ENCODE measurements at places on chromosomes 12 and 14.

- no peak for DNase-seq
Measured at GRCh38 chr12:55983232-55983842, 9.5 kb downstream of the RAB5B start.

DNA sequence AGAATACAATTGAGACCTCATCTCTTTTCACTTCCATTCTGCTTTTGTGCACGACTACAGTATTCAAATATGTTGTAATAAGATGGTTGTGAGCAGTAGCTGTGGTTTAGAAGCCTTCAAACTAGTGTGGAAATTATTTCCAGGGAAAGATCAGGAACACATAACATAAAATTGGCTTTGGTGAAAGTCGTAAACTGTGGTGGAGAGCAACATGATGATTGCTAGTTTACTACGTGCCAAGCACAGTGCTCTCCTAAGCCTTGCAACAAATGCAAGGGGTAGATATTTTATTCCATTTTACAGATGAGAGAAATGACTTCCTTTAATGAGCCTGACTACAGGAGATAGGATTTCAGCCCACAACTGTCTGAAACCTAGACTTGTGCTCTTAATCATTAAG, 172.4 kb upstream of the LMNTD1 start:
- no peak for DNase-seq

DNA sequence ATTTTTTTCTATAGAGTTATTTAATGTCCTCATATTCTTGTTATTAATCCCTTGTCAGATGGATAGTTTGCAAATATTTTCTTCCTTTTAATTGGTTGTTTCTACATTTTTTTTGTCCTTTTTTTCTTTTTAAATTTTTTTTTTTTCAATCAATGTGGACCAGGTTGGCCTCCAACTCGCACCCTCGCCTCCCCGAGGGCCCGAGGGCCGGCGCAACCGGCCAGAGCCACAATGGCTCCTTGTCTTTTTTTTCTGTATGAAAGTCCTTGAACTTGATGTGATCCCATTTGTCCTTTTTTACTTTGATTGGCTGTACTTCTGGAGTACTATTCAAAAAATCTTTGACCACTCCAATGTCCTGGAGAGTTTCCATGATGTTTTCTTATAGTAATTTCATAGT, 17.7 kb upstream of the SLCO1B1 start:
- no peak for DNase-seq

DNA sequence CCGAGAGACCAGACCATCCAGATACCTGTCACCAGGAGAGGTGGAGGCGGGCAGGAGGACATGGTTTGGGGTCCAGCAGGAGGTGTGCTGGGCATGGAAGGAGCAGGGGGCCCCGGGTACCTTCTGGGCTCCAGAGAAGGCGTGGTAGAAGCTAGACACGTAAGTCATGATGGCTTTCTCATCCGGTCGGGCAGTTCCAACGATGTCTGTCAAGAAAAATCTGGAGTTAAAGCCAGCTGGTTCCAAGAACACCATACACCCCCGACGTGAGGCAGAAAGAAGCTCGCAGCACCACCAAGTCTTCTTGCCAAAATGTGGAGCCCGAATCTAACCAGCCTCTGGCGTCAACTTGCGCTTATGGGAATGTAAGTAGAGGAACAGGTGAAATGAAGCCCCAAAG, 76.7 kb downstream of the ACTN1 start:
- no peak for DNase-seq

DNA sequence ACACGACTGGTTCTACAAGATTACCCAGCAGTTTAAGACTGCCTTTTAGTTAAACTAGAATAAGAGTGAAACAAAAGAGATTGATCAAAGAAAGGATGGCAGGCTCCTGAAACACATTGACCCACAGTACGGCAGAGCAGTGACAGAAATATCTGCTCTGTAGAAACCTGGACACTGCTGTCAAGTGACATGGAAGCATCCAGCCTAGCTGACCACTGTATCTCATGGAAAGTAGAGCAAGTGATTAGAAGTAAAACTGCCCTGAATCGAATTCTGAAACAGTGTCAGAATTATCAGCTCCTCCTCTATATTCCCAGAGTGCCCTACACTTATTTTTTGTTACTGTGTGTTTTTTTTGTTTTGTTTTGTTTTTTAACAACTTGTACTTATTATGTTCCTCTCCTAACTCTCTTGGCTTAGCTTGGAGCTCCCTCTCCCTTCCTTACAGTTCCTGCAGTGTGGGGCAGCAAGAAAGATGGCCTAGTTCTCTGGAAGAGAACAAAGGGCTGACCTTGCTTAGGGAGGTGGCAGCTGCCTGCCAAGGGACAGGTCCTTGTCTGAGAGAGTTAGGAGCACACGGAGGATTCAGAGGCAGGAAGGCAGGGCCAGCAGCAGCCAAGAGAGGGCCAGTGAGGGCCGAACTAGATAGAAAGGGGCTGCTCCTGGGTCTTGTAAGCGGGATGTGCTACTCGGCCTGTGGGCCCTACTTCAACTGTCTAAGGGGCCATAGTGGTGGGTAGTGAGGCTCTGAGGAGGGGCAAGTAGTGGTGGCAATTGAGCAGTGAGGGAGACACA, 97.2 kb downstream of the PTPRR start:
- DNase-seq, result no peak

- DNase-seq, result no peak
Measured at GRCh38 chr14:30840086-30840779, 34.1 kb upstream of the COCH start.

DNA sequence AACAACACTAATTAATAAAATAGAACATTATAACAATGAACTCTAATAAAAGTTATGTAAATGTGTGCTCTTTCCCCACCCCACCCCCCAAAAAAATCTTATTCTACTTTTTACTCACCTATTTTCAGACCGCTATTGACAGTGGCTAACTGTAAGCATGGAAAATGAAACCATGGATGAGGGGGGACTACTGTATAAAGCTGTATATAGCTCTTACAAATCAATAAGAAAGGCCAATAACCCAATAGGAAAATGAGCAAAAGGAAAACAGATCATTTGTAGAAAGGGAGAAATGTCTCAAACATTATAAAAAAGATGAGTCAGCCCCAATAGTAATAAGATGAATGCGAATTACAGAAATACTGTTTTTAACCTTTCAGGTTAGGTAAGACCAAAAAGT, 27.4 kb downstream of the YEATS4 start:
- DNase-seq, result no peak

DNA sequence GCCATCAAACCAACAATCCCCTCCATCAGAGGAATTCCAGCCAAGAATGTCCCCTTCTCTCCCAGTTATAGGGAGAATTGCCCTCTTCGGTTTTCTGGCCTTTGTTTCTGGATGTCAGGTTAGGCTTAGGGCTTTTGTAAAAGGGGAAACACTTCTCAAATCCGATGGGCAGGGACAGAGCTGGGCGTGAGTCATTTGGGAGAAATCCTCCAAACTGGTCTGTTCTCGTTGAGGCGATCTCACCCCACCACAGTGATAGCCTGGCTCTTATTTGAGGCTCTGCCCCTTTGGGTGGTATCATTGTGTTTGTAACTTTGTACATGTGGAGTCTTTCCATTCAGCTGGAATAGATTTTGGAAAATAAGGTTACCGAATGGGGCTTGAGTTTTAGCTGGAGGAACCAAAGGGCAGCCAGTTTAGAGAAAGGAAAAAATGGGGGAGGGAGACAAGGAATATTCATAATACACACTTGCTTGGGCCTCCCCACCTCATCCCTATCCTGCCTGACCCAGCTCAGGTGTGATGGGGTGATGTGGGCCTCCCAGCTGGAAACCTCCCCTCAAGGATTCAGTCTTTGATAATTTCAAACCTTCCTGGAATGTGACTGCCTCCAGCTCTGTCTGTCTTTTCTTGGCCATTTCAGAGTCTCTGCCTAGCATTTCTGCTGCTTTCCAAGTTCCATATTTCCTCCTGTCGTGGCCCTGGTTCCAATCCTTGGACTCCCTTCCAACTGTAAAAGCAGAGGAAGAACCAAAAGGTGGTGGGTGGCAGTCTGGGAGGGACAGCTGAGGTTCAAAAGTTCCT, 7.5 kb downstream of the HOXC4 start:
- DNase-seq, result no peak

GRCh38 chr14:24982472-24983155, 67.3 kb downstream of the STXBP6 start:
- no peak for DNase-seq

- no peak for DNase-seq
Measured at GRCh38 chr12:25976289-25976688, 17.8 kb downstream of the RASSF8 start.

DNA sequence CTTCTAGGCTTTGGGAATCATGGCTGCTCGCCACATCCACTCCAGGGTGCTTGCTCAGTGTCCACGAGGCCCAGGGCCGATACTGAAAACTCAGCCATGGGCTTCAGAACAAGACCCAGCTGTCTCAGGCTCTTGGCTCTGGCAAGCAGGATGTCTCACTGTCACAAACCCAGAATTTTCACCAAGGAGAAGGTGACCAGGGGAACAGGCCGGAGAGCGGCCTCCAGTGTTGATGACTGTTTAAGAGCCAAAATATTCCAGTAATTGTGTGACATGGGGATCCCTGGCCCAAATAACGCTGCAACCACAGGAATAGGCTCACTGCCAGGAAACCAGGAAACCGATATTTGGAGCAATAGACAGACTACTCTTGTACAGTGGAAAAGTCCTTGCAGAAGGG, 9.8 kb upstream of the SERPINA5 start:
- no peak for DNase-seq

- no peak for DNase-seq
Measured at GRCh38 chr14:53946404-53947093, 10.1 kb downstream of the BMP4 start.

- no peak for DNase-seq
Measured at GRCh38 chr14:104450811-104451401, 128.7 kb upstream of the C14orf180 start.

GRCh38 chr12:3364661-3365462, 126.1 kb upstream of the PRMT8 start:
- no peak for DNase-seq

DNA sequence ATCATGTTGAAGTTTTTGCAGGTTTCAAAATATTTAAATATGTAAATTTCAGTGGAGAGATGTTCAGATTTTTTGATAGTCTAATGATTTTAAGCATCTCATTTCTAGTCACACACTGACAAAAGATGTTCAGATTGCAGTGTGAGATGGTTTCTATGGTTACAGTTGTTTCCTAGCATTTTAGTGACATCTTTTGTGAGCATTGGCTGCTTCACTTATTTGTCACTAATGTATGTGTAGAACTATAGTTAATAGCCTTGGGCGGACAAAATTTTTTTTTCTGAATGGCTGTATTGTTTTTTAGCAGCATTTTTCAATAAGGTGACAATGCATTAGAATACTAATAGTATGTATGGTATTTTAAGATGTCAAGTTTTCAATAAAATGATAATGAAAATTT, 315.6 kb upstream of the PRKD1 start:
- DNase-seq, result no peak

GRCh38 chr12:59484575-59484974, 111.3 kb upstream of the SLC16A7 start:
- DNase-seq, result no peak

DNA sequence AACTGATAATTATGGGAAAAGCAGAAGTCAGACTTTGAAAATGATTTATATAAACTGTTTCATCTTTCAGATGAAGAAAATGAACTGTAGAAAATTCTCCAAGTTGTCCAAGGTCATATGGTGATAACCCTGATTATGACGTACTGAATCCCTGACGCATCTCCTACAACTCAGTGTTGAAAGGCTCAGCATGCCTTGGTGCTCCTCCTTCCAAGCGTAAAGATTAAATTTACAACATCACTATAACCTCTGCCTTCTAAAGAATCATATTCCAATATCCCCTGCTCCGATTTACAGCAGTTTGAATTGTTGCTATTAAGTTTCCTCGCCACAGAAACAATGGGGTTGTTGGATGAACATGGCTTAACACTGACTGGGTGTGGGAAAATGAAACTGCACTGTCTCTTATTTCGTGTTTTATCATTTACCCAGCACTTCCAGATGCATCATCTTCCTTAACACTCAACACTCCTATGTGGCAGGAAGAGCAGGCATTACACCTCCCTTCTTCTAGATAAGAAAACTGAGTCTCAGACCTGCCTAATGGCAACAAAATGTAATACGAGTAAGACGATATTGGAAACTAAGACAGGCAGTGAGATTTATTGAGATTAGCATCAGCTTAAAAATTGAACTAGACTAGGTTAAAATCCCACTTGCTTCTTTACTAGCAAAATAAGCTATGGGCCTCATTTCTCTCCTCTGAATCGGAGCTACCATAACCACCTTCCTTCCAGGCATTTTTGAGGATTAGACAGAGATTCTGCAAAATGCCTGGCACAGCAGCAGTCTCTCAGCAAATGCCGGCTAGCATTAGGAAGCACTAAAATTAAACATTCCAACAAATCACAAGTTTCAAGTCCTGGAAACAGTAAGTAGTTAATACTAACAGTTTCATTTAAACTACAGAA, 74.2 kb downstream of the PPM1H start:
- DNase-seq, result no peak

GRCh38 chr12:71695782-71696181, 9.9 kb downstream of the TMEM19 start:
- no peak for DNase-seq

DNA sequence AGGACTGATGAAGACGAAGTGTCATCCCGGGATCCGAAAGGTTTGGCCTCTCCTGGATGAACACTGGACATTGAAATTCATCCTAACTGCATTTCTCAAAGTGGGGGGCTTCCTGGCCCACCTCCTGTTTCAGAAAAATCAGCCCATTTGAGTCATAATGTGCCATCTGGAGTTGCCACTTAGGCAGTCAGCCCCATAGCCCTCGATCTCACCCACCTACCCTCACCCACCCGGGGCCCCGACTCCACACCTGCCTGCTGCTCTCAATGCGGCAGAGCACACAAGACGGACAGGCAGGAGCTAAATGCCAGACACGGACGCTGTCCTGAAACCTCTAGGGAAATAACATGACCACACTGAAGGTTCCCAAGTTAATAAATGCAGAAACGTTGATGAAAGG, 12.6 kb downstream of the DLK1 start:
- DNase-seq, result no peak

DNA sequence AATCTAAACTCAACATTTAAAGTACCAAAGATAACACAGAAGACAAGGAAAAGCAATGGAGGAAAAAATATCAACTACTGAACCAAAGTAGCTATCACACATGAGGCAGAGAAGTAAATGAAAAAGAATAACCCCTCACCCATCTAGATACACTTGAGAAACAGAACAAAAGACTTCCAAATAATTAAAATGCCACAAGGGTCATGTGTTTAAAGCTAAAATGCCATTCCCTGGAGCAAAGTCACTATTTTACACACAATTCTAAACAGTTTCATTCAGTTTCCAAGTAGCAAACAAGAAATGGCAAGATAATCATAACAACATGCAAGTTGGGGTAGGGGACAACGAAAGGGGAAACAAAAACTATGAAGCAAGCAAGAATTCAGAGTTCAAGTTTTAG, 12.0 kb downstream of the OSBPL8 start:
- no peak for DNase-seq

- DNase-seq, result no peak
Measured at GRCh38 chr12:50625029-50625925, 120.5 kb downstream of the DIP2B start.

DNA sequence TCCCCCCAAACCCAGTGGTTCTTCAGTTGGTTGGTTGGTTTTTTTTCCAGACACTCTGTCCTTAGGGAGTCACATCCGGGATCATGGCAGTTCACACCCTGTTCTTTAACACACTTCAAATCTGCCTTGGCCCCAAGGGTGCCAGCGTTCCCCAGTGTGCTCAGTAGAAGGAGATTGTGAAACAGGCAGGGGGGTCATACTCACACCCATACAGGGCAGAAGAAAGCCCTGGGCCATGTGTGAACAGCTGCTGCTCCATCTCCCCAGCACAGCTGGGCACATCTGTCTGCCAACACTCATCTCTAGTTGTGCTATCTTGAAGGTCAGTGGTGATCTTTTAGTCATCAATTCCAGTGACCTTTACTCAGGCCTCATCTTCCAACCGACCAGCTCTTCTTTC, 64.4 kb upstream of the FUT8 start:
- no peak for DNase-seq

GRCh38 chr14:34004881-34005280, 54.0 kb upstream of the EGLN3 start:
- DNase-seq, result no peak
